ENCODE measurements at places on chromosomes 11 and 22.
A peak's percentile ranks its signal among the peaks of the same experiment; 100 is the strongest.

DNA sequence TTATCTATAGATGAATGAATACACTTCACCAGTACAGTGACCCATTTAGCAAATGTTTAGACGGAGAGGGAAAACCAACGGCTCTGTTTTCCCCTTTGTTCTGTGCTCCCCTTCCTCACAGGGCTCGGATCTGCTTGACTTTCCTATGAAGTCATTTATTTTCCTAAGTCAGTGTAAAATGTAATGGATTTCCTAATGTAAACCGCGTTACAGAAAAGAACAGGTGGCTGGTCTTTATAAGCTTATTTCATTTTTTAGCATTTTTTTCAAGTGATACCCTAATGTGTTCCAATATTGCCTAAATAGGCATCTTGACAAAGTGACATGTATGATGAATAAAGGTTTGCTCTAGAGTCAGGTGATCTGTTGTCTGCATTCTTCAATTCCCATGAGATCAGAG, 207.5 kb downstream of the PGR start:
- DNase-seq, result no peak

DNA sequence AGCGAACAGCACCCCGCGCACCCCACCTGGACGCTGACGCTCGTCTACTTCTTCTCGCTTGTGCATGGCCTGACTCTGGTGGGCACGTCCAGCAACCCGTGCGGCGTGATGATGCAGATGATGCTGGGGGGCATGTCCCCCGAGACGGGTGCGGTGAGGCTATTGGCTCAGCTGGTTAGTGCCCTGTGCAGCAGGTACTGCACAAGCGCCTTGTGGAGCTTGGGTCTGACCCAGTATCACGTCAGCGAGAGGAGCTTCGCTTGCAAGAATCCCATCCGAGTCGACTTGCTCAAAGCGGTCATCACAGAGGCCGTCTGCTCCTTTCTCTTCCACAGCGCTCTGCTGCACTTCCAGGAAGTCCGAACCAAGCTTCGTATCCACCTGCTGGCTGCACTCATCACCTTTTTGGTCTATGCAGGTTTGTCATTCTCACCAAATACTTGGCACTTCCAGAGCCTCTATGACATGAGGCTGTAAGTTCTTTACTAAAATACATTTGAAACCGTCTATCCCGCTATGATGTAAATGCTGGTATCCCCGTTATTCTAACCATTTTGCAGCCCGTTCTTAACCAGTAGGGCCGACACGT, 535 bp downstream of the AQP11 start:
- DNase-seq, result no peak

GRCh38 chr22:44246615-44247326, 66.0 kb downstream of the SHISAL1 start:
- no peak for DNase-seq

- DNase-seq, result peak; percentile 71
Measured at GRCh38 chr22:40196628-40197360, 19.1 kb downstream of the TNRC6B start.

GRCh38 chr22:43326331-43327156, 16.6 kb downstream of the SCUBE1 start:
- no peak for DNase-seq

GRCh38 chr22:49574881-49575702, 252.6 kb downstream of the BRD1 start:
- peak; percentile 18 for DNase-seq

DNA sequence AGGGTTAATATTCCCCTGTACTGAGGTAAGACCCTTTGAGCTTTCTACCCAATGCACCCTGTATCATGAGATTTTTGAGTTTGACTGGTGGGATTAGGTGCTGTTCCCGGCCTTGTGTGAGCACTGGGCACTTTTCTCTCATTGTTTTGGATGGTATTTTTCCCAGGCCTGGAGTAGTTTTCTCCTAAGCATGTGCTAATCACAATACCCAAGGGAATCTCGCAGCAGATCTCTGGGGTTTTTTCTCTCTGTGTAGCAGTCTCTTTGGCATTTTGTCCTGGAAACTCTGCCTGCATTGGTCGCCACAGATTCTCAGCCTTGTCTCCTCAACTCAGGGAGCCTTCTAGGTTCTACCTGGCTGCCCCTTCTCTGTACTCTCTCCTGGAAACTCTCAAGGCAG, 19.9 kb downstream of the IGHMBP2 start:
- DNase-seq, result no peak

- no peak for DNase-seq
Measured at GRCh38 chr11:13036235-13036634, 27.1 kb downstream of the RASSF10 start.

GRCh38 chr11:32510039-32510438, 73.6 kb upstream of the EIF3M start:
- DNase-seq, result no peak

- no peak for DNase-seq
Measured at GRCh38 chr11:112509300-112509699, 248.6 kb upstream of the PLET1 start.

DNA sequence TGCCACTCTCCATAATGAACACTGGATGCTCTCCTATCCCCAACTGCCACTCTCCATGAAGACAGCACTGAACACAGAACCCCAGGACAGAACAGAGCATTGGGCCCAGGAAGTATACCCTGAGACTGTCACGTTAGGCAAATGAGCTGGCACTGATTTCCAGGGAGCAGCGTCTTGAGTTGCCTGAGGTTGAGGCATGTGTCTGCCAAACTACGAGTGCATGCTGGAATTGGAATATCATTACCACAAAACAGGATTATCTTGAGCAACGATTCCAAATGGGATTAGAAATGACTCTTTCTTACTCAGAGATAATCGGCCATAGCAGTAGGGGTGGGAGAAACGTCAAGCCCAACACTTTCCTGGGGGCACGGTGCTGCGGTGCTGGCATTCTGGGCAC, 39.9 kb downstream of the CLPB start:
- DNase-seq, result no peak

DNA sequence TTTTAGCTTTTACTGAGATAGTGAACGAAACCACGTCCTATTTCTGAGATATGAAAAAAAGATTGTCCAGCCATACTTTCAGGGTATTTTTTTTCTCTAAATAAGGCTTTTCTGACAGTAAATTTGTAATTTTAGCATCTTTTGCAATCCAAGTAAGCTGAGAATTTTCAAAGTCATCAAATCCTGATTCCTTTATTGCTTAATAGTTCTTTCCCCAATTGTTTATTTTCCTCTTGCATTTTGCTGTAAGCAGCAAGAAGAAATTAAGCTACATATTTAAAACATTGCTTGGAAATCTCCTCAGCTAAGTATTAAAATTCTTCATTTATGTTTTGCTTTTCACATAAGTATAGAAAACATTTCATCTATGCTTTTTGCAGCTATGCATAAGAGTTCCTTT, 493.3 kb upstream of the CCDC179 start:
- DNase-seq, result no peak

DNA sequence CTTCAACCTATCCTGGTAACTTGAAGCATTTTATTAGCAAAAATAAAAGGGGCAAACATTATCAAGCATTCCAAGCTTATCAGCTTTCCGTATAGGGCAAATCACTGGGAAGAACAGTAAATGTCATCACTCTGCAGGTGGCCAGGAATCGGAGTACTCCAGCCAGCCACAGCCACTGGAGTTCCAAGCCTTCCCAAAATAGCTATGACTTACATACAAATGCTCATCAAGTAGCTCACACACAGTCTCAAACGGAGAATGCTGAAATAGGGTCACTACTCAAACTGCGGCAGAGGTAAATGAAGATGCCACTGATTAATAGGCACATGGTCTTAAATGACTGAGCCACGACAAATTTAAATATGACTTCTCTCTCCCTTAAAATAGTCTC, 2.1 kb downstream of the USP28 start:
- DNase-seq, result no peak

- DNase-seq, result no peak
Measured at GRCh38 chr11:8937159-8937558, 4.4 kb upstream of the C11orf16 start.

DNA sequence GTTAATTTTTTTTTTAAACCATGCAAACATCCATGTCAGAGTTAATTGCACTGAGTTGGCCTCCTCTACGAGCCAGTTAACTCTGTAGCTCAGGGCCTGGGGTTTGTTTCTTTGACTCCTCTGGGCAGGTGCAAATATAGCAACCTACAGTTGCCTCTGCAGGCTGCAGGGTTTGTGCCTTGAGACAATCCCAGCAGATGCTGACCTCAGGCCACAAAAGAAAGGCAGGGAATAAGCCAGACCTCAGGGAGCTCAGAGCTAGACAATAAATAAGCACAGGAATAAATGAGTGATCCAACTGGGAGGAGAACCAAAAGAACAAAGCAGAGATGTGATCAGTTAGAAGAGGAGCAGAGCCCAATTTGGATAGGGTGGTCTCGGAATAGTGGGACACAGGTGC, 390.8 kb downstream of the SHANK2 start:
- no peak for DNase-seq

- no peak for DNase-seq
Measured at GRCh38 chr11:95252586-95252985, 21.6 kb upstream of the SESN3 start.

GRCh38 chr11:75615751-75616150, 53.1 kb downstream of the MAP6 start:
- DNase-seq, result no peak

DNA sequence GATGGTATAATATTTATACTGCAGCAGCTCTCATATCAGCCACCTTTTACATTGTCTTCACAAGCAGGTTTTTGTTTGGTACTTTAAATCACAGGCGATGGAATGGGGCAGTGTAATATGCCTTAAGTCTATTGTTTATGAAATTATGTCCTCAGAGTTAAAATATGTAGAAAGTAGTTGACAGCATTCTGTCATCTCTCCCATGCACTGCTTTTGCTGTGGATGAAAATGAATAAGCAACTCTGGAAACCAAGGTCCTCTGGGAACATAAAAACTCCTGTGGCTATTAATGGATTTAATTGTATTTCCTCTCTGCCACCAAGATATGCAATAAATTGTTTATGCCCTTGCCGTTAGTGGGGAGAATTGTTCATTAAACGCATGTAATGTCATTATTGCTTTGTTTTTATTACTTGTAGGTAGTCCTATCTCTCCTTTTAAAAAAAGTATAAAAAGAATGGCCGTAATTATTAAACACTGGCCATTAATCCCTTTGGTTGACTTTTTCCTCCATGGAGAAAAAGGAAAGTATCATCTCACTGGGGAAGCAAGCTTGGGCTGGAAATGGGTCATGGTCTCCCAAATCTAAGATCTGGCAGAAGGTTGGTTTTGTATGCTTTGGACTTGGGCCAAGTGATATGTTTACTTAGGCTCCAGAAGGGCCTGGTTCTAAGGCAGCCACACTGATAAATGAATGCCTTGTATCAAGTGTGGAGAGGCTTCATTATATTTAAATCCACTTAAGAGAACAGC, 13.1 kb downstream of the PACS1 start:
- DNase-seq, result no peak

- DNase-seq, result no peak
Measured at GRCh38 chr11:69637198-69637940, 3.6 kb upstream of the CCND1 start.

- DNase-seq, result no peak
Measured at GRCh38 chr11:31779374-31779791, 31.7 kb downstream of the PAX6 start.

- peak; percentile 2 for DNase-seq
Measured at GRCh38 chr11:120750647-120751549, 239.3 kb downstream of the GRIK4 start.

DNA sequence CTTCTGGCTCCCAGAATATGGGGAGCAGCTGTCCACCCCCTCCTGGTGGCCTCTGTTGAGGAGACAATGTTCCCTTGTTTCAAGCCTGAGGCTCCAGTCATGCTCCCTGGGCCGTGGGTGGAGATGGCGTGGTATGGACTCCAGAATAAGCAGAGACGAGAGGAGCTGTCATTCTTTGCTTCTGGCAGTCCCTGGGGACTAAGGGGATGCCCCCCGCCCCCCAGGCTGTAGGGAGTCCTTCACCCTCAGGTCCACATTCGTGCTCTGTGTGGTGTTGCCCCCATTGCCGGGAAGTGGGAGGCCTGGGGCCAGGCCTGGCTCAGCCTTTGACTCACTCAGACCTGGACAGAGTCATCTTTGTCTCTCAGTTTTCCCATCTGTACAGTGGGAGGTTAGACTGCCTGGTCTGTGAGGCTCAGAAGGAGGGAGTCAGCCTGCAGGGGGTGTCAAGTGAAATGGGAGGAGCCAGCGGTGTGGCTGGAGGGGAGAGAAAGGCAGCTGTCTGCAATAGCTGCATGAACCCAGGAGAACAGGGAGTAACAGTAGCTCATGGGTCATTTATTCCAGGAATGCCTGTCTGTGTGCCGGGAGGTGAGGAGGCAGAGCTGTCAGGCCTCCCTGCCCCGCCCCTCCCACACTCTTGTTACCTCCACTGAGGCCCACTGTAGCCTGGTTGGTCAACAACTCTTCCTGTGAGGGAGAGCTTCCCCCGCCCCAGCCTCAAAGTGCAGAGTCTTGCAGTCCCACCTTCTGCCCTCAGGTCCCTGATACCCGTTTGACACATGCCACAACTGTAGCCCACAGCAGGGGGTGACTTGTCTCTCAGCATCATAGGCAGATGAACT, 6.3 kb downstream of the ARHGEF17 start:
- DNase-seq, result no peak

GRCh38 chr22:35643991-35644390, 4.3 kb upstream of the APOL6 start:
- DNase-seq, result no peak

DNA sequence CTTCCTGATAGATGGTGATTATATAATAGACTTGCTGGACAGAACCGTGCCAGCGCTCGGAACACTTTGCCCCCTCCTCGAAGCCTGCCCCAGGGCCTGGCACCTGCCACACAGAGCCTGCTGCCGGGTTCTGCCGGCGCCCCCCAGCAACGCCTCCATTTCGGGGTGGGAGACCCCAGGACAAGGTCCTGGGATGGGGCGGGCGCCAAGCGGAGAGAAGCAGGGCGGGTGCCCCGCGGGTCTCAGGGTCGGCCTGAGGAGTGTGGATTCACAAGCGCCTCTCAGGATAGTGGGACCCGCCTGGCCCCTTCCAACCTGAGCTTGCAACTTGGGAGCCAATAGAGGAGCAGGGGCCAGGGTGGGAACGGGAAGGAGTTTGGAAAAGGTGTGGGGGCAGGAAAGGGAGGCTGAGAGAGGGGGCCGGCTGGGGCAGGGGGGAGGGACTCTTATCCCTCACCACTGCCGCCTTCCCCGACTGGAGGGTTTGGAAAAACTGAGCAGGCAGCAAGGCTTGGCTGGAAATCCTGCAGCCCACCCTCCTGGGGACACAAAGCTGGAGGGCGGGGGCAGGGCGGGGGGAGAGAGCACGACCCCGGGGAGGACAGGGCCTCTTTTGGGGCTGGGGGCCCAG, 3.3 kb upstream of the BCL9L start:
- no peak for DNase-seq

All from suppressor macrophage treated with lipopolysaccharide for 1 hour (primary cell).